ENCODE measurements at places on chromosomes 12 and 14. TPM values are rescaled to one million over a fixed set of nuclear protein-coding genes. Genes with fewer than 3 reads are reported as not detected.
A peak's percentile ranks its signal among the peaks of the same experiment; 100 is the strongest.

DNA sequence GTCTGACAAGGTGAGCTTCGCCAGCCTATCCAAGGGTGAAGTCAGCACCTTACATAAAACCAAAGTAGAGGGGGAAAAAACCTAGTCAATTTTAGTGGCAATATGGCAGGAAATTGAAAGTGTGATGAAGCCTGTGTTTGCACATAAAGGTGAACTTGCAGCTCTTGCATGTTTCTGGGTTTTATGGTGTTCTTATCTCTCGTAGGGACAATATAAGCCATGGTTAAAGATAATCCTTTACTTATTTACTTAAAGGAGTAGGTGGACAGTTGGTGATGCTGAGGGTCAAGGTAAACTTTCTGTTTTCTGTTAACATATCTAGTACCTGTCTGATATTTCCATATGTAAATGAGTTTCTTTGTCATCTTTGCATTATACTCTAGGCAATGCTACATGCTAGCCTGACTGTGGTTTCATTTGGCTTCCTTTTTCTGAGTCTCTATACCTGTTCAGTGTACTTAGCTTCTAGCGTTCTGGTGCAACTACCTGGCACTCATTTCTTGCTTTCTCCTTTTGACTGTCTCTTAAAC, 32.8 kb downstream of the CCDC91 start:
- DNase-seq = no peak
- no peaks in the 10 kb centered on the region for H3K27me3 ChIP-seq
- H3K27ac ChIP-seq = no peak overlapping the region
- no peaks in the 10 kb centered on the region for H3K36me3 ChIP-seq

- peaks cover 68% of the 10 kb centered on the region for H3K27me3 ChIP-seq
- peaks cover 23% of the 10 kb centered on the region for H3K4me1 ChIP-seq
- DNase-seq = no peak
- H3K27ac ChIP-seq = no peak overlapping the region
- no peak overlapping the region for H3K4me3 ChIP-seq
- H3K36me3 ChIP-seq = no peaks in the 10 kb centered on the region
These were observed 69.8 kb downstream of the ANO6 start for GRCh38 chr12:45285717-45286116.

- no peaks in the 10 kb centered on the region for H3K4me1 ChIP-seq
- H3K36me3 ChIP-seq = no peaks in the 10 kb centered on the region
- H3K4me3 ChIP-seq = no peak overlapping the region
- H3K27ac ChIP-seq = no peak overlapping the region
- DNase-seq = peak; percentile 49
- peaks cover 5% of the 10 kb centered on the region for H3K27me3 ChIP-seq
These were observed 172.7 kb upstream of the OR4E1 start for GRCh38 chr14:21846227-21846885.

- H3K27ac ChIP-seq = peak overlapping the region; percentile 96
- H3K4me3 ChIP-seq = peak overlapping the region; percentile 65
- H3K4me1 ChIP-seq = peaks cover 77% of the 10 kb centered on the region
These were observed 45.8 kb upstream of the ATP23 start for GRCh38 chr12:57895389-57896114.

- no peaks in the 10 kb centered on the region for H3K27me3 ChIP-seq
- no peak for DNase-seq
- no peak overlapping the region for H3K4me3 ChIP-seq
- H3K27ac ChIP-seq = peak overlapping the region; percentile 81
- H3K4me1 ChIP-seq = peaks cover 10% of the 10 kb centered on the region
- H3K36me3 ChIP-seq = peaks cover 8% of the 10 kb centered on the region
These were observed 9.2 kb downstream of the MLH3 start for GRCh38 chr14:75042035-75042434.

- no peak overlapping the region for H3K4me3 ChIP-seq
- peaks cover 6% of the 10 kb centered on the region for H3K27me3 ChIP-seq
- H3K4me1 ChIP-seq = no peaks in the 10 kb centered on the region
- no peak for DNase-seq
These were observed 23.0 kb upstream of the NRDE2 start for GRCh38 chr14:90354551-90355298.

Gene OR10G3
- total RNA-seq = not detected

Gene REC8
- 112 TPM for total RNA-seq

Gene SERPINA4
- not detected for total RNA-seq

Gene PIWIL1
- not detected for total RNA-seq

Gene PPP1R1A
- 3.3 TPM for total RNA-seq

Measured in transverse colon (tissue), 4 donors.